PC-3 (cell line): ENCODE measurements at places on chromosomes 3 and 15. TPM values are rescaled to one million over a fixed set of nuclear protein-coding genes. Genes with fewer than 3 reads are reported as not detected.

Gene WDR49
- total RNA-seq, result 0.33 TPM in 1 of 2 replicates, not detected in the other

- DNase-seq, result no peak
Measured at GRCh38 chr3:2096216-2096615, 2.5 kb upstream of the CNTN4 start.

DNA sequence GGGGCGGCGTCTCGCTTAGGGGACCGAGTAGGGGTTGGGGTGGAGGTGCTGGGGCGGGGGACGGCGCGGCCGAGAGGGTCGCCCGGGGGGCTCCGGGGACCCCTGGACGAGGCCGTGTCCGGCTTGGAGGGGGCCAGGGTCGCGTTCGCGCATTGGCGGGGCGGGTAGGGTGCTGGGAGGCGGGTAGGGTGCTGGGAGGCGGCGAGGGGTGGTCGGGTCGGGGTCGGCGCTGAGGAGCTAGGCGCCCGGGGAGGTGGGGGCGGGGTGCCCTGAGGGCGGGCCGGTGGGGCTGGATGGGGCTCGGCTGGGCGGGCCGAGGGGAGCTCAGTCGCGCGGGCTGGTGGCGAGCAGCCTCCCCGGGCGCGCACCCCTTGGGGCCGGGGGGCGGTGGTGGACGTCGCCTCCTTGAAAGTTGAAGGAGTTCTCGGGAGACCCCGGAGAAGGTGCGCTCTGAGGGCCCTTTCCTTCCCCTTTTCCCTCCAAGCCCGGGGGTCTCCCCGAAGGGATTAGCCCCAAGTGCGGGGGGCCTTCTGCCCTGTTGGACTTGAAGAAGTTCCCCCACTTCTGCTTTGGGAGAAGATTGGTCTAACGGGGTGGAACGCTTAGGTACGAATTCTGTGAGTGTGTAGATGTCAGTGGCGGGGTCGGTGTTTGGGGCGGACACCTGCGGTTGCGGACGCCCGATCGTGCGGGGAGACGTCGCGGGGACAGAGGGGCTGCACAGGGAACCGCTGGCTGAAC is 543 bp downstream of the MEF2A start:
- DNase-seq, result peak; percentile 5

DNA sequence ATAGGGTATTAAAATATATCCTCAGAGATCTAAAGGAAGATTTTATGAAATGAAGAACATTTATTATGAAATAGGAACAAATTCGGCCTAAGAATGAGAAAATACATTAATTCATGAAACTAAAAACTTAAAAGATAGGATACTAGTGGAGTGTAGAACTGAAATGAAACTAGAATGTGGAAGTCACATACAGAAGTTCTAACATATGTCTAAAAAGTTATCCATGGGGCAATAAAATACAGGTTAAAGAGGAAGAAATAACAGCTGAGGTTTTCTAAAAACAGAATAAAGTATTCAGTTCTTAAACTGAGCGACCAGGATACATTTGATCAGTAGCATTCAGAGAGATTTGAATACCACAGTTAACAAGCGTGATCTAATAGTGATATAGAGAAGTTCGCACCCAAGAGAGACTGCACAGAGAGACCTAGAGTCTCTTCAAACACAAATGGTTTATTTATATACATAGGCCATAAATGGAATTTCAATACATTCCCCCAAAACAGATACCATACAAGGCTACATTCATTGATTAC is 85.9 kb downstream of the FEZF2 start:
- DNase-seq, result no peak

Gene LMOD3
- not detected in 2 replicates for total RNA-seq

GRCh38 chr3:179801263-179801662 is 148.4 kb downstream of the USP13 start:
- DNase-seq, result peak; percentile 33

DNA sequence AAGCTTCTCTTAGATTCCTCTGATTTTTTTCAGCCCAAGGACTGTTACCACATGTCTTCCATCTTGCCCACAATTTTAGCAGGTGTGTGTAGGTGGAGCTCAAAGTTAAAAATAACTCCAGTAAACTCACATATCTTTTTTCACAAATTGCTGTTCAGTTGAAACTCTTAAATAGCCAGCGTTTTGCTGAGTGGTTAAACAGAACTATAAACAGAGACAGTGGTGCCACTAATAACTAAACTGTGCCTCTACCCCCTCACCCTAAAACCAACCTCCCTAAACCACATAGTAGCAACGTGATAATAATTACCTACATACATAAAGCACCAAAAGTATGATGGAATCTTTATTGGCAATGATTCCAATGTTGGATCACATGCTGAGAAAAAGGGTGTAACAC is 525.1 kb downstream of the PDCD6IP start:
- DNase-seq, result no peak

Gene ITPKA
- total RNA-seq, result 7.8 and 16.8 TPM in 2 replicates

Gene NAA80
- 8.7 and 16.6 TPM in 2 replicates for total RNA-seq

Gene NDN
- not detected in 2 replicates for total RNA-seq

Gene TIMP4
- 7.3 and 7.6 TPM in 2 replicates for total RNA-seq

GRCh38 chr3:8938021-8938420 is 25.3 kb downstream of the RAD18 start:
- peak; percentile 66 for DNase-seq

- no peak for DNase-seq
Measured at GRCh38 chr3:100160521-100160920, 46.2 kb upstream of the FILIP1L start.

GRCh38 chr15:29311696-29312095 is 42.1 kb upstream of the NSMCE3 start:
- DNase-seq, result no peak

GRCh38 chr3:42213417-42213816 is 52.6 kb downstream of the CCK start:
- no peak for DNase-seq

Gene SLC6A20
- total RNA-seq, result not detected in 2 replicates

Gene DUOXA2
- total RNA-seq, result not detected in 2 replicates

GRCh38 chr3:139689122-139689521 is 11.3 kb upstream of the NMNAT3 start:
- DNase-seq, result no peak

Gene PP2D1
- total RNA-seq, result not detected in 2 replicates

Gene IQCH
- total RNA-seq, result 2.1 and 8.2 TPM in 2 replicates

DNA sequence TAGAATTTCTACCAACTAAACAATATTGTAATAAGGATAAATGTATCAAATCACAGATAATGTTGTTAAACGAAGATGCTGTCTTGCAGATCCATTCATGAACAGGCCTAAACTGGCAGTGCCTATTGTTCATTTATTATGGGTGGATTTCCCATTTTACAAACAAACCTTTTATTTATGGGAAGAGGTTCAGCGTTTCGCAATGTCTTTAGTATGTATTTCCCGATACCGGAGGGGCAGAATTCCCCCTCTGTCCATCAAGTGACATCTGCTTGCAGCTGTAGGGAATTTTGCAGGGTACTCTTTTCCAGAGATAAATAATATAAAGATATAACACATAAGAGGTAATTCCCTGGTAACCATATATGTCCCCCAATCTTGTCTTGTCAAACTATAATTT is 5.7 kb downstream of the CEP19 start:
- DNase-seq, result no peak

DNA sequence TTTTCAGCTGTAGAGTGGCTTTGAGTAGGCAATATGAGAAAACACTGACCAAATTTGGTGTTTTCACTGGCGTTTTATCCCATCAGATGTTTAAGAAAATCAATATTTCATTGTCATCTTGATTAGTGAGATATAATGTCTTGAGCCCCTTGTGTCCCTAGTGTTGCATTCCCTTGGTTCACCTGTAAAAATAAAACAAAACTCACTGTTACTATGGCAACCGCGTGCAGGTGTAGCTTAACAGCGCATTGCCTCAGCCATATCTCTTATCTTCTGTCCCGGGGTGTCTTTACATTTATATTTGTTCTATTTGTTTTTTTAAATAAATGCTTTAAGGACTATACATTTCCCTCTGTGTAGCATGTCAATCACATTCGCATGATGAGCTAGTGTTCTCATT is 551.6 kb downstream of the ZIC1 start:
- DNase-seq, result no peak

DNA sequence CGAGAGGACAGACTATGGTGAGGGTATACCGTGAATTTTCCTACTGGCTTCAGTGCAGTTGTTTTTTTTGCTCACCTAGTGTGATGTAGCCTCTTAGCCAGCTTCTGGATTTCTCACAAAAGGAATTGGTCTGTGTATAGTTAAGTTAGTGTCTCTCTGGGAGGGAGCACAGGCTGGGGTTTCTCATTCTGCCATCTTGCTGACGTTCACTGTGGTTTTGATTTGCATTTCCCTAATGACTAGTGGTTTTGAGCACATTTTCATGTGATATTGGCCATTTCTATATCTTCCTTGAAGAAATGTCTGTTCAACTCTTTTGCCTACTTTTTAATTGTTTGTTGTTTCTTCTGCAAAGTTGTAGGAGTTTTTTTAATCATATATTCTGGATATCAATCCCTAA is 2.2 kb upstream of the CD86 start:
- no peak for DNase-seq

Gene ALDH1L1
- total RNA-seq, result not detected in 2 replicates

DNA sequence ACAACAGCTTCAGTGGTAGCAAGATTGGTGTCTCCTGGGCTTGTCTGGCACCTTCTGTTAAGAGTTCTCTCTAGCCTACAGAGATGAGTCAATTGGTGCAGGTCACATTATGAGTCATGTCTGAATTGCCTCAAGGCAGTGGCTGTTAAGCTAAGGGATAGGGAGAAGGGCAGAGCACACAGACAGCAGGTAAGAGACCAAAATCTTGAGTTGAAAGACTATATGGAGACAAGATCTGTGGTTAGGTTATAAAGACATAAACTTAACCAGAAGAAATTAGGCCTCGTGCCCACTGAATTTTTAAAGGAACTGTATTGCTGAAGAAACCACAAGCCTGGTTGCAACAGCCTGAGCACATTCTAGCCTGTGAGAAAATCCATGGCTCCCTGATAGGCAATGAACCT is 19.2 kb upstream of the KPNA1 start:
- DNase-seq, result peak; percentile 100

- no peak for DNase-seq
Measured at GRCh38 chr15:86135041-86135440, 55.4 kb downstream of the AGBL1 start.

GRCh38 chr3:128178782-128179483 is 25.7 kb downstream of the EEFSEC start:
- no peak for DNase-seq

GRCh38 chr3:35832140-35832571 is 192.8 kb downstream of the ARPP21 start:
- DNase-seq, result no peak

Gene B4GALT4
- 37.6 and 40.8 TPM in 2 replicates for total RNA-seq

Gene CPN2
- total RNA-seq, result 0.07 TPM in 1 of 2 replicates, not detected in the other

DNA sequence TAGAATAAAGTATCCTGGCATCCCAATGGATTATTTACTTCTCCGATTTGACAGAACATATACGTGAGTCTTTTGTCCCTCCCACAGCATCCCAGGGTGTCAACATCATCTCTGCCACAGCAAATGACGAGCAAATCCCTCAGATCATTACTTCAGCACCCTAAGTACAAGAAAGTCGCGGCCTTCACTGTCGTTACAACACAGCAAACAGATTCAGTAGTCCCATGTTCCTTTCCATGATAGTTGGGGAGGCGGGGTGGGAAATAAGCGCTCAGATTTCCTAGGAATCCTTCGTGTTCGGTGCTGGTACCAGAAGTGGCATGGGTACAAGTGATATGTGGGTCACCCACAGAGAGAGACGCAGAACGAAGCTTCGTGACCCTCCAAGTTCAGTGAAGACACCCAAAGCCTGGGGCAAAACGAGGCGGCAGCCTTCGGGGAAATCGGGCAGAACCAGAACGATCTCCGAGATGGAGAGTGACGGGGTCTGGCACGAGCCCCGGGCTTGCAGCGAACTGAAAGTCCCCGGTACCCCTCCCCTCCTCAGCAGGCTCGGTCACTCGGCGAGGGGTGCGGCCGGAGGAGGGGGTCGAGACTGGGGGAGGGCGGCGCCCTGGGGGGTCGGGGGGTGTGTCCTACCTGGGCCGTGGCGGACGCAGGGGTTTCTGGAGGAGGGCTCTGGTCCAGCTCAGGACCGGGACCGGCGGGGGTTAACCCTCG is 619 bp downstream of the TTBK2 start:
- peak; percentile 35 for DNase-seq

Gene KLHL6
- total RNA-seq, result not detected in 2 replicates

DNA sequence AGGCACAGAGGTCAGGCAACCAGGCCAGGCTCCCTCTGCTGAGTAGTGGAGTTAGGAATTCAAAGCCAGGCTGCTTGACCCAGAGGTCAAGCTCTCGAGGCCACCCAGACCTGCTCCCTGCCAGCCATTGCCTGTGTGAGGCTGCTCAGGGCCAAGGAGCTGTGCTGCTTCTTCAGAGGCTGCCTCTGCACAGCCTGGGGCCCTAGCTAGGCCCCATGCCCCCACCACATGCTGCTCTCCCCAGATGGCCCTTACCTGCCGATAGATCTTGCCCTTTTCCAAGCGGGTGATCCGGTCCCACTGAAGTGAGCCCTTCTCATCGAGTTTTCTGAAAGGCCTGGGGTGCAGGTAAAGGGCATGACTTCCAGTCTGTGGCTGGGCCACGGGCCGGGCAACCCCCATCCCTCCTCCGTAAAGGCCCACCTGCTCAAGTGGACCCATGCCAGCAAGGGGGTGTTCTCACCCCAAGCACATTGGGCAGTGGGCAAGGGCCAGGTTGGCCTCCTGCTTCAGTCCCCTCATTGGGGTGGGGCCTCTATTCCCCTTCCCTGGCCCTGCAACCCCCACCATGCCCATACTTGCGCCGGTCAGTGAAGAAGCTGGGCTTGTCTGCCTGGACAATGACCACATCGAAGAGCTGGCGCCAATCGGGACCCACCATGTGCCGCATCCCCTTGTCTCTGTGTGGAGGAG is 6.5 kb downstream of the NT5DC2 start:
- DNase-seq, result no peak

Gene ACKR4
- not detected in 2 replicates for total RNA-seq

Gene DPPA2
- not detected in 2 replicates for total RNA-seq

GRCh38 chr3:43286841-43287499 is 630 bp downstream of the SNRK start:
- DNase-seq, result peak; percentile 21

Gene C3orf80
- total RNA-seq, result 0.33 and 0.46 TPM in 2 replicates

DNA sequence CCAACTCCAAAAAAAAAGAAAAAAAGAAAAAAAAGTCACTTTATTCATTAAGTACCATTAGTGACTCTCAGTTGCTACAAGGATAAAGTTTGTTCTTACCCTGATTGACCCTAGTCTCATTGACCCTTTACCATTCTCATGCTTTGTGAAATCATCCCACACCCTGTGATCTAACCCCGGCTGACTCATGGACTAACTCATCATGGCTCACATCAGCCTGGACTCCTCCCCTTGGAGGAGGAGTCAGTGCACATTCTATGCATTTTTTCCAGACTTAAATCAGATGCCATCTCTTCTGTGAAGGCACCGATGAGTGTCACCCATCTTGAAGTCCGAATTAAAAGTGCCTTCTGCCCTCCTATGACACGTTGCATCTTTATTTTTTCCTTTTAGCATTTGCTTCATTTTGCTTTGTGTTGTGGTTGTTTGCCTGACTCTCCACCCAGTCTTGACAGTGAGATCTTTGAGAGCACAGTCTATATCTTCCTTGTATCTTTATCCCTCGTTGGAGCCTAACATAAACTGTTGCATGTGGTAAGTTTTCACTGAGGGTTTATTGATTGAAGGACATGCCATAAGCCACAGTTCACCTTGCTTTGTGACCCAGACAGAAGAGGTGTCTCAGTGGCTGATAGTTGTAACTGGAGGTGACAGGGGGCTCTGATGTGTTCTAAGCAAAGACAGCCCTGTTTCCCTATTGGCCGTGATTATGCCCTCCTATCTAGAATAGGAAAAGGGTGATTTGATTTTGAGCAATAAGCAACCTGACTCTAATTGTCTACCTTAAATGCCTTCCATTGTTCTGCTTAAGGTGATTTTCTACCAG is 72.1 kb downstream of the IL1RAP start:
- peak; percentile 93 for DNase-seq

GRCh38 chr3:184532940-184533732 is 28.4 kb upstream of the EPHB3 start:
- no peak for DNase-seq
